K562 (cell line): ENCODE measurements at places on chromosomes 11 and 22. TPM values are rescaled to one million over a fixed set of nuclear protein-coding genes. Genes with fewer than 3 reads are reported as not detected.

SLC17A6 gene
- total RNA-seq: not detected in 2 replicates

FGF3 gene
- not detected in 2 replicates for total RNA-seq

DNA sequence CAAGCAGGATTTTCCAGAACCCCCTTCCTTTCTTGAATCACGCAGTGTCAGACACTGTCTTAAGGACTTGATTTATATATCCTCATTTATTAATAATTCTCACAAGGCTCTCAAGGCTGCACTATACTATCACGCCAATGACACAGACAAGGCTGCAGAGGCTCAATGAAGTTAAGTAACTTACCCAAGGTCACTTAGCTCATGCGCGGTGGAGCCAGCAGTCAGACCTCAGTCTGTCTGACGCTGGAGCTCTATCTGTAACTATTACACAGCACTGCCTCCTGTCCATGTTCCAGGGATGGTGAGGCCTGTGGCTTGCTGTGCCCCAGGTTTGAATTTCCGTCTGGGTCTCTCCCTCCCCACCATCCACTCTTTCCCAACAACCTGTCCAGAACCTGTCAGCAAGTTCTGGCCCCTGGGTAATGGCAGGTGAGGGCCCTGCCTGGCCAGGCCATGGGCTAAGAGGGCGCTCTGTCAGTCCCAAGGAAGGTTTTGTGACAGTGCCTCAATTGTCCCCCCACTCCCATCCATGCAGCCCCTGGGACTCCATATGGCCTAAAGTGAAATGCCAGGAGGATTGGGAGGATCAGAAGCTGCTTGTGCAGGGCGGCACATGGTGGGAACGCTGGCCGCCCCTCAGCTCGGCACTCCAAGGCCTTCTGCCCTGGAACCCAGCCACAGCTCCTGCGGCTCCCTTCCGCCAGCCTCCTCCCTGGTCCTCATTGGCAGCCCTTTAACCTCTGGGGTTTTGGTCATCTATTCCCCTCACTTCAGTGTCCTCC is 8.6 kb downstream of the KCNC1 start:
- peaks cover 5% of the 10 kb centered on the region; the same call in 1 of the 2 replicates for H3K4me1 ChIP-seq
- no peaks in the 10 kb centered on the region for H3K36me3 ChIP-seq
- H3K27ac ChIP-seq: no peak overlapping the region
- no peak overlapping the region for H3K4me3 ChIP-seq

GRCh38 chr22:31084811-31085492 is 3.8 kb downstream of the SMTN start:
- peaks cover 20% of the 10 kb centered on the region; the same call in 2 of the 3 replicates for H3K36me3 ChIP-seq
- no peaks in the 10 kb centered on the region for H3K27me3 ChIP-seq
- peaks cover 78% of the 10 kb centered on the region for H3K4me1 ChIP-seq
- H3K27ac ChIP-seq: peak overlapping the region; percentile 98

DNA sequence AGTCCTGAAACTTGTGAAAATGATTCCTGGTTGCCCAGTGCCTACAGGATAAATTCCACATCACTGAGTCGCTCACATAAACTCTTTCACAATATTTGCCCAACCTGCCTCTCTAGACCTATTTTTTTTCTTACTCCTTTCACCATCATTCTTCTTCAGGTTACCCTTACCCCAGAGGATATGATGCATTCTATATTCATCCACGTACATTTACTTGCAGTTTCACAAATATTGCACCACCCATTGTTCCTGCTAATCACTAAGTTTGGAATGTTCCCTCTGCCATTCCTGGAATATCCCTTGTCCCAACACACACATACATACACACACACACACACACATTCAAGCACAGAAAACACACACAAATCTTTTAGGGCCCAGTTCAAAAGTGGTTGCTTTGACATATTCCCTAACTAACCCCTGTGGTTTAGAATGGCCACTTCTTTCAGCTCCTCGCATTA is 379.5 kb downstream of the ETS1 start:
- no peaks in the 10 kb centered on the region for H3K4me1 ChIP-seq
- H3K27me3 ChIP-seq: no peaks in the 10 kb centered on the region
- no peaks in the 10 kb centered on the region for H3K36me3 ChIP-seq
- no peak overlapping the region for H3K4me3 ChIP-seq

- peaks cover 5% of the 10 kb centered on the region; the same call in 1 of the 2 replicates for H3K4me1 ChIP-seq
- no peak overlapping the region for H3K27ac ChIP-seq
- no peak for DNase-seq
- no peaks in the 10 kb centered on the region for H3K27me3 ChIP-seq
- H3K4me3 ChIP-seq: no peak overlapping the region
- H3K36me3 ChIP-seq: no peaks in the 10 kb centered on the region
These were observed 12.0 kb upstream of the MED17 start for GRCh38 chr11:93772123-93772522.

DNA sequence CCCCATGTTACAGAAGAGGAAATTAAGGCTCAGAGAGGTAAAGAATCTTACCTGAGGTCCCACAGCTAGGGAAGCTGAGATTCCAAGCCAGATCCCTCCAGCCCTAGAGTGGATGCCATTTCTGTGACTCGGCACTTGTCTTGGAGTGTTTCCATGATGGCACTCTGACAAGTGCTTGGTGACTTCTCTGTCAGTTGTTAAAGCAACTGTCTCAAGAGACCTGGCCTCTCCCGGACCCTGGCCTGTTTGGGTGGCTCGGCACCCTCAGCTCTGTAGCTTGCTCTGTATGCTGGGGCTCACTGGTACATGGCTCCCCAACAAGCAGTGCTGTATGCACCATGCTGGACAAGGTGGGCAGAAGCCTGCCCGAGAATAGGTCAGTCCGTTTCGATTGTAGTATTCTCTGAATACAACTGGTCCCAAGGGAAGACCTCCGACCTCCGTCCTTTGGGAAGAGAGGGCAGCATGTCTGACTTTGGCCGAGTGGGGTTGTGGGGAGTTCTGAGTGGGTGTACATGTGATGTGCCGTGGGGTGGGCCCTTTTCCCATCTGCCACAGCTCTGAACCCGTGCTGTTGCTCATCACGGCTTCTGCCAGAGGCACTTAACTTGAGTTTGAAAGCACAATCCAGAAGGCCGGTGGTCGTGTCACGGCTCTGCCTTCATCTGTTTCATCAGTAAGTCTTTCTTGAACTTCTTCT is 12.4 kb downstream of the ACO2 start:
- DNase-seq: no peak
- no peak overlapping the region for H3K27ac ChIP-seq
- H3K36me3 ChIP-seq: peaks cover 52% of the 10 kb centered on the region; the same call in 2 of the 3 replicates

DNA sequence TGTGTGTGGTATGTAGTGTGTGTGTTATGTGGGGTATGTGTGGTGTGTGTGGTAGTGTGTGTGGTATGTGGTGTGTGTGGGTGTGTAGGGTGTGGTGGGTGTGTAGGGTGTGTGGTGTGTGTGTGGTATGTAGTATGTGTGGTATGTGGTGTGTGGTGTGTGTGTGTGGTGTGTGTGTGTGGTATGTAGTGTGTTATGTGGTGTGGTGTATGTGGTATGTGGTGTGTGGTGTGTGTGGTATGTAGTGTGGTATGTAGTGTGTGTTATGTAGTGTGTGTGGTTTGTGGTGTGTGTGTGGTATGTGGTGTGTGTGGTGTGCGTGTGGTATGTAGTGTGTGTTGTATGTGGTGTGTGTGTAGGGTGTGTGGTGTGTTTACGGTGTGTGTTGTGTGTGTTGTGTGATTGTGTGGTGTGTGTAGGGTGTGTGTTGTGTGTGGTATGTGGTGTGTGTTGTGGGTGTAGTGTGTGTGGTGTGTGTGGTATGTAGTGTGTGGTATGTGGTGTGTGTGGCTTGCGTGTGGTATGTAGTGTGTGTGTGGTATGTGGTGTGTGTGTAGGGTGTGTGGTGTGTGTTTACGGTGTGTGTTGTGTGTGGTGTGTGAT is 4.2 kb upstream of the PPP6R2 start:
- peak overlapping the region; percentile 50; the same call in 1 of the 3 replicates for H3K27ac ChIP-seq
- H3K27me3 ChIP-seq: no peaks in the 10 kb centered on the region
- peaks cover 3% of the 10 kb centered on the region; the same call in 2 of the 3 replicates for H3K4me1 ChIP-seq

- peak overlapping the region; percentile 78 for H3K4me3 ChIP-seq
- H3K4me1 ChIP-seq: peaks cover 4% of the 10 kb centered on the region
- peak; percentile 61 for DNase-seq
- no peaks in the 10 kb centered on the region for H3K27me3 ChIP-seq
- peak overlapping the region; percentile 97 for H3K27ac ChIP-seq
These were observed 686 bp downstream of the KIF18A start for GRCh38 chr11:28107191-28107749.

- DNase-seq: no peak
- no peak overlapping the region for H3K4me3 ChIP-seq
- H3K4me1 ChIP-seq: no peaks in the 10 kb centered on the region
- H3K27me3 ChIP-seq: peaks cover 4% of the 10 kb centered on the region; the same call in 1 of the 3 replicates
- no peak overlapping the region for H3K27ac ChIP-seq
- no peaks in the 10 kb centered on the region for H3K36me3 ChIP-seq
These were observed 28.4 kb upstream of the BMAL1 start for GRCh38 chr11:13249177-13249576.

GRCh38 chr11:15117751-15118150 is 3.0 kb downstream of the INSC start:
- H3K27ac ChIP-seq: no peak overlapping the region
- H3K4me1 ChIP-seq: no peaks in the 10 kb centered on the region
- H3K36me3 ChIP-seq: no peaks in the 10 kb centered on the region
- peaks cover 13% of the 10 kb centered on the region for H3K27me3 ChIP-seq
- DNase-seq: no peak
- H3K4me3 ChIP-seq: no peak overlapping the region
